Thyroid gland (tissue), 4 donors: ENCODE measurements at places on chromosomes 13 and 19. TPM values are rescaled to one million over a fixed set of nuclear protein-coding genes. Genes with fewer than 3 reads are reported as not detected.

DNA sequence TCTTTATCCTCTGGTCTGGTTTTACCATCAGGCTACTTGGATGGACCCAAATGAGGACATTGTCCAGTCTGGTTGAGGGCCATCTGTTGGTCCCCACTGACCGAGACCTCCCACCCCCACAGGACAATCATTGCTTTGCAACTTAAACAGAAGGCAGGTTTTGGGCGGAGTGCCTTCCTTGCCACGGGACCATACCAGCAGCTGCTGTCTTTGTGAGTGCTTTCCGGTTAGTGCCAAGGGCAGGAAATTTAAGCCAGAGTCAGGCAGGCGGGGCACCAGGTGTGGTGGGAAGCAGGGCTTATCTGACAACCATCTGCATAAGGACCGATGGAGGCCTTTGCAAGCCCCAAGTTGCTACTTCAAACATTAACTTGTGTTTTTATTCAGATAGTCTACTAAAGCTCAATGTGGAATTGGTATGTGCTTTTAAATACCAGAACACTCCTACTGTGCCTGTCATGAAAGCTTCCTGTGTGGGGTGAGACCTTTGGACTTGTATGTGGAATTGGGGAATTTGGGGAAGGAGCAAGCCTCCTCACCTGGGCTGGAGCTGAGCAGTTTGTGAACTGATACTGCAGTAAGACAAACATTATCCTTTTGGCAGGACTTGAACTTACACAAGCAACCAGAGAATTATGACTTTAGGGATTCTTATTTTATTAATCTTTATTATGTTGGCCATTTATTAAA lies 39.3 kb upstream of the UBE2L5 start:
- no peak for DNase-seq

- DNase-seq: peak; percentile 16
These were observed at the start of gene USHBP1 for GRCh38 chr19:17264641-17264979. USHBP1 (minus strand) TSS chr19:17264745; CDS start chr19:17264299, 446 bp downstream.

DNA sequence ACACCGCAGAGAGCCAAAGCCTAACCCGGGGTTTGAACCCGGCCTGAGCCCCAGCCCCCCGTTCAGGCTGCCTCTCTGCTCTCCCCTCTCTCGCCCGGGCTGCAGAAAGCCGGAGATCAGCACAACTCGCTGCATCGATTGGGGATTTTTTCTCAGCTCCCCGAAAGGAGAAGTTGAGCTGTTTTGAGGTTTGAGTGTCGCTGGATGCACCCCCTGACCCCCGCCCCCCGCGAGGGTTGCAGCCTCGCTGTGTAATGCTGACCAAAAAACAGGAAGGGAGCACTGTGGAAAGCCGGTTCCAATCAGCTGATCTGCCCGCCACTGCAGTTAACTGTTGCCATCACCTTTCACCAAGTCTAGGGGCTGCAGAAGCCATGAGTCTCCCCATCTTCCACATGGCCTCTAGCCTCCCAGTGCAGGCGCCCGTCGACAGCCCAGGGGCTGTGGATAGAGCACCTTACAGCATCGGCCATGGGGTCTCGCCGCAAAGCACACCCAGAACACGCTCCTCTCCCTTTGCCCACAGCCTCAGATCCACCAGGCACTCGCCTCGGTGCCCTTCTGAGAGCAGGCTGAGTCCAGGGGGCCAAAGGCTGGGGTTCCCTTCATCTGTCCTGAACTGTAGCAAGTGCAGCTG lies 34.5 kb downstream of the MYO9B start:
- peak; percentile 10 for DNase-seq

GRCh38 chr13:46321494-46322225 lies 65.4 kb downstream of the RUBCNL start:
- DNase-seq: peak; percentile 47

Gene CGB1
- not detected for total RNA-seq

DNA sequence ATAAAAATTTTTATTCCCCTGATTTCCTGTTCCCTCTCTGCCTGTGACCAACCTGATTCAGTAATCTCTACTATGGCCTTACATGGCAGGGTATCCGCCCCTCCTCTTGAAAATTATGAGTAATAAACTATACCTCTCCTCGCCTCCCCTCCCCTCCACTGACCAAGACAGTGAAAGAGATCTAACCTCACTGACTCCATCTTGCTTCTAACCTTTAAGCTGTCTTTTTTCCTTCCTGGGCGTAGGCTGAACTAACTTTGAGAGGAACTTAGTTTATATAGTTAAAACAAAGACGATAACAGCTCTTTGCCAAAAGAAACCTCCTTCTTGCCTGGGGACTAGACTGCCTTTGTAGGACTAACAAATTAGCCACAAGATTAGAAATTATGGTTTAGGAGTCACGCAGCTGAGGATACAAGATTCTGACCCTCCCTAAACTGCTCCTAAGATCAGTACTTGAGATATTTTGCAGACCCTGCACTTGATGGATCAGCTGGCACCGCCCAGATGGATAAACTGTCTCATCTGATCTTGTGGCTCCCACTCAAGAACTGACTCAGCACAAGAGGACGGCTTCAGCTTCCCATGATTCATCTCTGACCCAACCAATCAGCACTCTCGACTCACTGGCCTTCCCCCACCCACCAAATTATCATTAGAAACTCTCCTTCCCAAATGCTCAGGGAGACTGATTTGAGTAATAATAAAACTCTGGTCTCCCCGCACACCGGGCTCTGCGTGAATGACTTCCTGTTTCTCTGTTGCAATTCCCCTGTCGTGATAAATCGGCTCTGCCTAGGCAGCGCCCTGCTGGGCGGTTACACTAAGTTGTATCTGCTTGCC lies 187.1 kb downstream of the TDRD3 start:
- no peak for DNase-seq

Gene UPK1A
- not detected for total RNA-seq

Gene POU2F2
- 0.17 TPM for total RNA-seq

DNA sequence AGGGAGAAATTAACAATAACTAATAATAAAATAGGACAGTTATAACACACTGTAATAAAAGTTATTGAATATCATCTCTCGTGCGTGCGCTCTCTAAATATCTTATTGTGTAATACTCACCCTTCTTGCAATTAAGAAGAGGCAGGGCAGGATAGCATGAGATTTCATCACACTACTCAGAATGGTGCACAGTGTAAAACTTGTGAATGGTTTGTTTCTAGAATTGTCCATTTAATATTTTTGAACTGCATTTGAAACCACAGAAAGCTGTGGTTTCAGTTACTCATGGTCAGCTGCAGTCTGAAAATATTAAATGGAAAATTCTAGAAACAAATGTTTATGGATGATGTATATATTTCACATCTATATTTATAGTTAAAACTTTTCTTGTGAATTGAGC lies 161.1 kb downstream of the DCT start:
- DNase-seq: no peak

DNA sequence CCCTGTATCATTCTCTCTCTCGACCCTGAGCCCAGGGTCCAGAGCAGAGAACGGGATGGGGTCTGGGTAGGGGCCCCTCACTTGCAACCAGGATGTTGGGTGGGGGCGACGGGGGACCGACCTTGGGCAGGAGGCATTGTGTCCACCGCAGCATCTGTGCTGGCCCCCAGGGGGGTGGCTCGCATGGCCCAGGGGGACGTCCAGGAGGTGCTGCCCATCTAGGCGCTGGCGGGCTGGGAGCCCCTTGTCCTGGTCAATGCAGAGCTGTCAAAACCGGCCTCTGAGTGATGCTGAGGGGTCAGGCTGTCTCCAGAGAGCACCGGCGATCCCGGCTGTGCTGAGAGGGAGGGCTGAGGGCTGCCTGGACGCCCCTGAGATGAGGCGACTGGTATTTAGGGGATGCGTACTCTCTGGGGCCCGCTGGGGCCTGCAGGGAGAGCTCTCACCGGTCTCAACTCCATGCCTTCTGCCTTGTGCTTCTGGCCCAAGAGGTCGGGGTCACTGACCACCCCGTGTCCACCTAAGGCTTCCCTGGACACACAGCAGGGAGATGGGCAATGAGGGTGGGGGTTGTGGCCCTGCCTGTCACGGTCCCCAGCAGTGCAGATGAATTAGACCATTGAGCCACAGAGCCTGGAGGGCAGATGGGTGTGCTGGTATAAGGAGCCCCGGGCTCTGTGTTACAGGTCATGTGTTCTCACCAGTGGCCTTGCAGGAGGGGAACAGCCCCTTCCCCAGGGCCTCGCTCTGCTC lies 8.6 kb downstream of the RPS9 start:
- no peak for DNase-seq

DNA sequence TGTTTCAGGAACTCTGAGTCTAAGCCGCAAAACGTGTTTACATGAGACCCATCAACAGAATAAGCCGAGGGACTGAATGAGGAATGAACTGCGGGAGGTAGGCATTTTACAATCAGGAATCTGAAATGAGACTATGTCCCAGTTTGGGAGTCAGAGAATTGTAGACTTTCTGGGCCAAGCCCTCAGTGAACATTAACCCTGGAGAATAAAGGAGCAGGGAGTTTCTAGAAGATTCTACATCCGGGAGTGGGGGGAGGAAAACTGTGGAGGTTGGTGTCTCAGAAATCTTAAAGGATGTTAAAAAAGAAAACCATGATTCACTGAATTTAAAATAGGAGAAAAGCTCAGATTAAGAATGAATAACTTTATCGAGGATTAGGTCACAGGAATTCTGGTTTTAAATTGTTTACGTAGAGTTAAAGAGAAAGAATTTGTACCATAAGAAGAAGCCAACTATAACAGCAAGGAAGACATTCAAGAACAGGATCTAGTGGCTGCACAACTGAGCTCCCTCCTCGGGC lies 18.5 kb downstream of the RFX2 start:
- no peak for DNase-seq

- DNase-seq: no peak
These were observed 12.8 kb downstream of the STX10 start for GRCh38 chr19:13137290-13137794.

Gene TMIGD2
- total RNA-seq: not detected

DNA sequence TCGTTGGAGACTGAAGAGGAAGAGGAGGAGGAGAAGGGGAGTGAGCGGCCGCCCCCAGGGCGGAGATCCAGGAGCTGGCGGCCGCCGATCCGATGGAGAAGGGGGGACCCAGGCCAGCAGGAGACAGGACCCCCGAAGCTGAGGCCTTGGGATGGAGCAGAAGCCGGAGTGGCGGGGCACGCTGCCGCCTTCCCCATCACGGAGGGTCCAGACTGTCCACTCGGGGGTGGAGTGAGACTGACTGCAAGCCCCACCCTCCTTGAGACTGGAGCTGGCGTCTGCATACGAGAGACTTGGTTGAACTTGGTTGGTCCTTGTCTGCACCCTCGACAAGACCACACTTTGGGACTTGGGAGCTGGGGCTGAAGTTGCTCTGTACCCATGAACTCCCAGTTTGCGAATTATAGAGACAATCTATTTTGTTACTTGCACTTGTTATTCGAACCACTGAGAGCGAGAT lies 1.8 kb downstream of the GADD45B start:
- DNase-seq: peak; percentile 50

DNA sequence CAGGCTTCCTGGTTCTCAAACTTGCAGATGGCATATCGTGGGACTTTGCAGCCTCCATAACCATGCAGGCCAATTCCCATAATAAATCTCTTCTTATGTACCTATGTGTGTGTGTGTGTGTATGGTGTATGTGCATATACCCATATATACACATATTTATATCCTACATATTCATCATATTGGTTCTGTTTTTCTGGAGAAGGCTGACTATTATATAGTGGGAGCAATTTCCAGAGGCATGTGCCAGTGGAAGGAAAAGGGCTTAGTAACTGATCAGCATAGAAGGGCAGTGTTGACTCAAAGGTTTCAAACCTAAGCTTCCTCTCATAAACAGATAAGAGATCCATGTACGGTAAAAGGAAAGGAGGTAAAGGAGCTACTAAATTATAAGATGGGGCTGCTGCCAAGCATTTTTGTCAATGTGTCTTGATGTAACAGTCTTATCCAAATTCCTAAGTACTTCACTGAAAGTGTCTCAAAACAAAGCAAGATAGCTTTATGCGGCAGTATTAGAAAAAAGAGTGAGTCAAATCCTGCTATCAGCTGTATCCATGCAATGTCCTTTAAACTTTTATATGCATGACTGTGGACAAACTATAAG lies 432.1 kb downstream of the TBC1D4 start:
- DNase-seq: no peak

DNA sequence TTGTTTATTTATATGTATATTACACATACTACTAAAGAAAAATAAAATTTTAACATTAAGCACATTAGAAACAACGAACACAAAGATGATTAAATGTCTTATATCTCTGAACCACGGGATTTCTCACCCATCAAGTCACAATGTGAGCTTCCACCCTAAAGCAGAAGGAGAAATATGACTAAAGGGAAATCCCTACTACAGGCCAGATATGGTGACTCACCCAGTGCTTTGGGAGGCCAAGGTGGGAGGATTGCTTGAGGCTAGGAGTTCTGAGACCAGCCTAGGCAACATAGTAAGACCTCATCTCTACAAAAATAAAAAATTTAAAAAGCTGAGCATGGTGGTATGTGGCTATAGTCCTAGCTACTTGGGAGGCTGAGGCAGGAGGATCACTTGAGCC lies 24.6 kb downstream of the DCT start:
- no peak for DNase-seq

Gene PLEKHF1
- total RNA-seq: 20.3 TPM

- DNase-seq: peak; percentile 34
These were observed 11.4 kb upstream of the IGFL1 start for GRCh38 chr19:46218160-46218559.

DNA sequence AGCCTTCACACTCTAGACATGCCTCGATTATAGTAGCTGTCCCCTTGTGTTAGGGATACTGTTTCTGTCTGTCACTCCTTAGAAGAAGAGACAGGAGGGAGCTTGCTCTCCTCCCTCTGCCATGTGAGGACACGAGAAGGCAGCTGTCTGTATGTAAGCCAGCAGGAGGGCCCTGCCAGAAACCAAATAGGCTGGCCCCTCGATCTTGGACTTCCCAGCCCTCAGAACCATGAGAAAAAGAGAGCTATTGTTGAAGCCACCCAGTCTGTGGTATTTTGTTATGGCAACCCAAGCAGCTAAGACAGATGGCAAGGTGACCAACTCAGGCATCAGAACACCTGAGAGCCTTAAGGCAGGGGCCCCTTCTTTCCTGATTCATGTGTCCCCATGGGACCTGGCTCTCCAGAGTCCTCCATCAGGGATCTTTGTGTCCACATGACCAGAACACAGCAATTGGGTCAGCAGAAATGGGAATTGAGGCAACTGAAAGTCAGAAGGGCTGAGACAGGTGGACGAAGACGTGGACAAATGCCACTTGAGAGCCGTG lies 65.6 kb upstream of the NPAS1 start:
- no peak for DNase-seq

DNA sequence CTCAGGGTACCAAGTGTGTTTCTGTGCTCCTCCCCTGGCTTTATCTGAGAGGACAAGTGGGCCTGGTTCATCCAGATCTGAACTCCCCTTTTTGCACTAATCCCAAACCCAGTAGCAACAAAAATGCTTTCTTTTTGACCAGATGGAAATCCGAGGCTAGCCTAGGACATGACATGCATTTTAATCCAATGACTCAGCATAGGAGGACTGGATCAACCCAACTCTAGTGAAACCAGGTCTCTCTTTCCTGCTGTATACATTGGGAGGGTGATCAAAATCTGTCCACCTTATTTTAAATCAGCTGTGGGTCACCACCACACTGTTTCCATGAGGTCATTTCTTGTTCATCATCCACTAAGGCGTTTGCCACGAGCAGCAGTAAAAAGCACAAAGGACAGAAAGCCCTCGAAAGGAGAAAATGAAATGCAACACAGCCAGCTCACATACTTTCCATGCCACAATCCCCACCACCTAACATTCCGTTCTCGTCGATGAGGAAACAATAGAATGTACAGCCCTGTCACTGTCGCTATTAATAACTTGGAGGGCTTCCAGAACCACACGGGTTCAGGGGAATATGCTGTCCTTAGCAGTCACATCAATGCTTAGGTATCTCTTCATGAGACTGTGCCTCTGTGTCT lies 543.0 kb downstream of the IRS2 start:
- DNase-seq: no peak

Gene PPFIA3
- total RNA-seq: 5.6 TPM

- peak; percentile 51 for DNase-seq
These were observed 84.3 kb downstream of the FGF14 start for GRCh38 chr13:102317593-102317992.
